Activated CD4-positive, alpha-beta T cell treated with anti-CD3 and anti-CD28 coated beads, Interleukin-2, amount 50 U/mL, for 4 hours (primary cell): ENCODE measurements at places on chromosomes 2 and 18.

- DNase-seq = no peak
These were observed 29.0 kb upstream of the TNS1 start for GRCh38 chr2:218031771-218032257.

GRCh38 chr2:237592425-237592980, 2.0 kb upstream of the RAB17 start:
- no peak for DNase-seq

DNA sequence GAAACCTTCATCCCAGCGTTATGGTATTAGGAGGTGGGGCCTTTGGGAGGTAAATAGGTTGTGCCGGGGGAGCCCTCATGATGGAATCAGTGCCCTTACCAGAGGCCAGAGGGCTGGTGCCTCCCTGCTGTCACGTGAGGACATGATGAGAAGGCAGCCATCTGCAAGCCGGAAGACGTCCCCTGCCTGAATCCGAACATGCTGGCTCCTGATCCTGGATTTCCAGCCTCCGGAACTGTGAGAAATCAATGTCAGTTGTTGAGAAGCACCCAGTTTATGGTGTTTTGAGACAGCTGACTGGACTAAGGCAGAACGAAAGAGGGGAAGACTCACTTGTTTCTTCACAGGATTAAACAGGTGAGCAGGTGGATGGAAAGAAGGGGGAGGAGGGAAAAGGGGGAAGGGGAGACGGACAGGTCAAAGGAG, 13.0 kb upstream of the KLF11 start:
- no peak for DNase-seq

- DNase-seq = no peak
These were observed 68.6 kb downstream of the MERTK start for GRCh38 chr2:111967018-111967417.

- DNase-seq = no peak
These were observed 47.5 kb downstream of the TWIST2 start for GRCh38 chr2:238895361-238895882.
